PC-9 (cell line): ENCODE measurements at places on chromosomes 2 and 18. TPM values are rescaled to one million over a fixed set of nuclear protein-coding genes. Genes with fewer than 3 reads are reported as not detected.

Gene EPB41L3
- not detected in 2 replicates for total RNA-seq

- peak; percentile 59 for DNase-seq
Measured at GRCh38 chr2:236180831-236181453, 12.8 kb upstream of the GBX2 start.

GRCh38 chr2:24724111-24724775 is 68.9 kb downstream of the PTRHD1 start:
- no peak for DNase-seq

Gene ASXL3
- total RNA-seq: not detected in 2 replicates

Gene HOXD3
- total RNA-seq: not detected in 2 replicates

- no peak for DNase-seq
Measured at GRCh38 chr2:230893338-230893737, 28.6 kb downstream of the ITM2C start.

DNA sequence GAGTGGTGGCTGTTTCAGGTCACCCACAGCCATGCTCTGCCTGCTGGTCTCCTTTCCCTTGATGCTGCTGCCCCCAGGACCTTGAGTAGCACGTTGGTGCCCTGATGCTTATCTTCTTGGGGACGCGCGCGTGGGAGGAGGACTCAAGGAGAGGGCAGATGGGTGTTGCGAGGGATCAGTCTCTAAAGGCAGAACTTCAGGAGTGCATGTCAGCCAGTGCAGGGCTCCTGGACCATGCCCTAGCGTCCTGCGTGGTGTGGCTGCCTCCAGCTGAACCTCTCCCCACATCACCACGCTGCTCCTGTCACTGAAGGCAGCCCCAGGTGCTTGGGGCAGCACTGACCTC is 62.5 kb upstream of the GLI2 start:
- DNase-seq: no peak

Gene OSBPL6
- total RNA-seq: 2.6 and 3.5 TPM in 2 replicates

Gene LYG1
- 0.78 and 1.5 TPM in 2 replicates for total RNA-seq

Gene DAPL1
- not detected in 2 replicates for total RNA-seq

GRCh38 chr2:216139884-216140283 is 30.7 kb downstream of the XRCC5 start:
- DNase-seq: no peak

DNA sequence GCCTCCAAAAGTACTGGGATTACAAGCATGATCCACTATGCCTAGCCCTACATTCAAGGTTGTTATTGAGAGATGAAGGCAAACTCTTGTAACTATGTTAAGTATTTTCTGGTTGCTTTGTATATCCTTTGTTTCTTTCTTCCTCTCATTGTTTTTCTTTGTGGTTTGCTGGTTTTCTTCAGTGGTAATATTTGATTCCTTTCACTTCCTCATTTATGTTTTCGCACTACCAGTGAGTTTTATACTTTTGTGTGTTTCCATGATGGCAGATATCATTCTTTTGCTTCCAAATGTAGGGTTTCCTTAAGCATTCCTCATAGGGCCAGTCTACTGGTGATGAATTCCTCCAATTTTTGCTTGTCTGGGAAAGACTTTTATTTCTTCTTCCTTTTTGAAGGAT is 90.2 kb downstream of the NCK2 start:
- no peak for DNase-seq

GRCh38 chr2:234047361-234047760 is 3.1 kb upstream of the SPP2 start:
- no peak for DNase-seq

Gene CCDC74A
- 3.4 and 4.0 TPM in 2 replicates for total RNA-seq

DNA sequence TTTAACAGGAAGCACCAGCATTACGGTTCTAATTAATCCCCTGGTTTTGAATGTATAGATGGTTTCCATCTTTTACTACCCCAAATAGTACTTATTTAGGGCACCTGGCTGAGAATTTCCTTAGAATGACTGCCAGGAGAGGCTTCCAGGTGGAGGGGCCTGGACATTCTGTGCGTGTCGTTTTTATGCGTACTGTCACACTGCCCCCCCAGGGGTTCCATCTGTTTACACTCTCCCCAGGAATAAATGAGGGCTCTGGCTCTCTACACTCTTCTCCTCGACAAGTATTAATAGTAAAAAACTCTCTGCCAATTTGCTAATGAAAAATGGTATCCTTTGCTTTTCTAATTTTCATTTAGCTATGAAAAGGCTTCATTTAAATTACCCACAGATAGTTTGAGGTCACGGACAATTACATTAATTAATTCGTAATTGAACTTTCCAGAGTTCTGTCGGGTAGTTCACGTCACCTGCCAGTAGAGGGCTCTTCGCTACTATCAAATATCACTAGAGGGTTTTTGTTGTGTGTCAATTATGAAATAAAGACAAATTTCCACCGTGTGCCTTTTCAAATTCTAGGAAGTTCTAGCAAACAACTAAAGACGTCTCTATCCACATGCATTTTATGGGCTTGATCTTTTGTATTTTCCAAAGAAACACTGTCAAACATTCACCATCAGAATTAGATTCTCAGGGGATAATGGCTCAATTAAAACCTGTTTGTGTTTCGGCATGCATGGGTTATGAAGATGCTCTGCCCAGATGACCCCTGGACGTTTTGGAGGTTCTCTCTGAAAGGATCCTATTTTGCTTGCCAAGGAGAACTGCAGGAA is 88.8 kb upstream of the ASB18 start:
- DNase-seq: no peak

DNA sequence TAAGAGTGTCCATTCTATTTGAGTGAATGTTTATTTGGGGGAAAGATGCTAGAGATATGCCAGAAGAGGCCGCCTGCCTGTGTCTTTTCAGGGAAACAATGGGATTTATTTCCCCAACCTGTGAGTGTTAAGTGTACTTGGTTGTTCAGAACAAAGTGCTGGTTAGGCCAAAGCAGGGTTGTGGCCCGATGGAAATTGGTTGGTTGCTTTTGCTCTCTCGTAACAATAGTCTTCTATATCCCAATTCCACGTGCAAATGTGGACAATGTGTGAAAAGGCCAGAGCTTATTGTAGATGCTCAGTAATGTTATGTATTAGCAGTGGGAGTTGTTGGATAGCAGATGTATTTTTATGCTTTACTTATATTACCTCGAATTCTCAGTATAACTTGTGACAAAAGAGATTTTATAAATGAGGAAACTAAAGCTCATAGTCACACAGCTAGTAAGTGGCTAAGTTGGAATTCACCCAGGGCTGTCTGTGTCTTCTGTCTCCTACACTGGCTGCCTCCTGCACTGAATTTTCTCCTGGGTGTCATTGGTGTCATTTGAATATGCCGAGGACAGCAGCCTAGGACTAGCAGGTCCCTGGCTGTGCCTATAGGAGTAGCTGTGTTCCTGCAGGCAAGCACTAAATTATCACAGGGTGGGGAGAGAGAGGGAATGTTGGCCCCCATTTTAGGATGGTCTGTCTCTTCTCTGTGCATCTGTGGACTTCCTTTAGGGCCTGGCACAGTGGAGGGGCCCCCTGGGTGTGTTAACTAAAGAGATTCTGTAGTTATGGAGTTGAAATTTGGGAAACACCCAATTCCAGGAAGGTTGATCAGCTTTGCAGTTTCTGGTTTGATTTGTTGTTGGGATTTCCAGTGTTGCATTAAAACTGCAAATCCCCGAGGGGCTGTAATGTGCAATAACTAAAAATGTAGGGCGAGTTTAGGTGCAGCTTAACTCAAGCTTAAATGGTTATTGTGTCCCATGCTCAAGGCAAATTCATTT is 21.6 kb downstream of the GPD2 start:
- no peak for DNase-seq

Gene SCG2
- 0.48 and 0.81 TPM in 2 replicates for total RNA-seq

Gene LIMS4
- 1.4 and 2.1 TPM in 2 replicates for total RNA-seq

DNA sequence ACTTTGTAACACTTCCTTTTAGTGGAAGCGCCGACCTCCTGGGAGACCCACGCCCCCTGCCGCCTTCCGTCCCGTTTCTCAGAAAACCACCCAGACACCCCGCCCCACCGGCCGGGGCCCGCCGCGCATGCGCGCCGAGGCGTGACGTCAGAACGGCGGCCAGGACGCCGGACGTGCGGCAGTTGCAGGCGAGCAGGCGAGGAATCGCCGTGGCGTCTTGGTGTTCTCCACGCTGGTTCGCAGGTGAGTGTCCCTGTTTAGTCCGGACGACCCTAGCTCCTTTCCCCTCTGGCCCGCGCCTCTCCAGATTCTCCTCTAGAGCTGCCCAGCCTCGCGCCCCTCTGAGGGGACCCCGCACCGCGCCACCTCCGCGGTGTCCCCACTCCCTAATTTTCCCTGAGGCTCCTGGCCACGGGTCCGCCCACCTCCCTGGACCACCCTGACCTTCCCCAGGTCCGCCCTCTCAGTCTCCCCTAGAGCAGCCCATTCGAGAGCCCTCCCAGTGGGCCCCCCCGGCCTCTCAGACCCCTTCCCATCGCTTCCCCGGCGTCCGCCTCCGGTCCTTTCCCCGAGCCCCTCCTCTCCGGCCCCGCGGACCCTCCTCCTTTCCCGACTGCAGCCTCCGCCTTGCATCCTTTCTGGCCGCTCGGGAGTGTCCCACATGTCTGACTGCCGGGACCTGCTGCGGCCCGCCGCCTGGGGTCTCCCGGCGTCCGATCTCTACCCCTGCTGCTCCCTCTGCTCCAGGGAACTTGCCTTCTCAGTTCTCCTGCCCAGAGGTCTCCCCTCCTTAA is at the start of gene PLEKHB2:
Gene PLEKHB2 (plus strand): TSS at position 181 of the 794 bp plus-strand sequence. CDS start 15,606 bp downstream, outside the sequence.
- DNase-seq: peak; percentile 93

Gene MBP
- total RNA-seq: 37.9 and 44.4 TPM in 2 replicates

Gene REG3G
- total RNA-seq: not detected in 2 replicates

DNA sequence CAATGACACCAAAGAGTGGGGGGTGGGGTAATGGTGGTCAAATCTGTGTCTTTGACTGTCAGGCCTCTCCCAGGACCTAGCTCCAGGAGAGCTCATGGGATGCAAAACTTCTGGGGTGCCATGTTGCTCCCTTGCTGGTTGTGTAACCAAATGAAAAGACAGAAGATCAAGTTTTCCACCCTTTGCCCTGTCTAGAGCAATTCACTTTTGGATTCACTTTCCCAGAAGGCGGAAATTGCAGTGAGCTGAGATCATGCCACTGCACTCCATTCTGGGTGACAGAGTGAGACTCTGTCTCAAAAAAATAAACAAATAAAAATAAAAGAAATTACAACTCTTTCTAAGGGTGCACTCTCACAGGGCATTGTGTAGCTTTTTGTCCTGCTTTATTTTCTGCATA is 34.9 kb upstream of the PLA2R1 start:
- DNase-seq: no peak

GRCh38 chr2:85185431-85185940 is 52.3 kb downstream of the TCF7L1 start:
- DNase-seq: no peak

GRCh38 chr2:24943427-24944053 is 23.5 kb upstream of the ADCY3 start:
- no peak for DNase-seq

DNA sequence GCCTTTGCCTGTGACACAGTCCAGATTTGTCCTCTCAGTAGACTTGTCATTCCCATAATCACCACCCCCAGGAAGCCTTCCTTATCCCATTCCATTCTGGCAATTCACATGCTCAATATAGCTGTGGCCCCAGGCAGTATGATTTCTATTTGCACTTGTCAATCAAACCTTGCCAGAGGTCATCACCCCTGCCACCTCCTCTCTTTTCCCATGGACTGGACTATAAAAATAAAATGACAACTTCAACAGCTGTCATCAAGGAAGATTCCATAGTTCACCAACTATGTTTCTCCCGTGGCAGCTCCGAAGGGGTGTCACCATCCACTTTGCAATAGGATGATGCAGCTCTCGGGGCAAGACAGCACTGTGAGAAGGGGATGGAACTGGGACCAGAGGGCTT is 255.7 kb downstream of the CELF4 start:
- peak; percentile 87 for DNase-seq

DNA sequence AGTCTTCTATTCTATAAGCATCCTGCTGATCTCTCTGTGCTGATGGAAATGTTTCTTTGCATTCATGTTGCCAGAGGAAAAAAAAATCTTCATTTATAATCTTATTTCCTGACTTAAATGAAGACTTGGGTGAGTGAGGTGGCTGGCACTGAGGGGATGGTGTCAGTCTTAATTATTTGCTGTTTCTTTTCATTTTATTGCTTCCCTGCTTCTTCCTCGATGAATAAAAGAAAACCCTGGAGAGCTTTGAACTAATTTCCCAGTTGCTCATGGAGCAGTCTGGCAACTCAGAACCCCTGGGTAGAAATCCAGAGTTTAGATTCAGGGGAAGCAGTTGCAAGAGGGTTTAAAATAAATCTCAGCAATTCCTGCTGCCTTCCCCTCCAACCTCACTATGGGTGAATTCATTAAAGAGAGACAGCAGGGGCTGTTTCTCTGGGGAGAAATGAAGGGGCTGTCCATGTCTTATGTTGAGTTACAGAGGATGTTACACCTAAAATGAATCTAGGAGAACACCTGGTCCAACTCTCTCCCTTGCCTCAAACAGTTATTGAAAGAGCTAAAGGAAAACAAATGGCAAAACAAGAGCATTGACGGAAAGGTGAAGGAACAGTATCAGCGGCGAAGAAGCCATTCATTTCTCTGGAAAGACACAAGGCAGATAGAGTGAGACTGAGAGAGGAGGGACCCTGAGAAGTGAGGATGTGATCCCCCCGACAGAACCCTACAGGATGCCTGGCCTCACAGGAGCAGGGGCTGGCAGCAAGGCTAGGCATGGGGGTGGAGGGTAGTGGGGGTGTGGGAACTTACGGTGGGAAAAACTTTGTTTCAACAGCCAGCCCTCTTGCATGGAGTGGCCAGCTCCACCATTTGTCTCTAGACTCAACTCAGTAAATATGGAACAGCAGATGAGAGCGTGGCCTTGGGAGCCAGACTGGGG is 41.0 kb downstream of the SP110 start:
- DNase-seq: no peak

DNA sequence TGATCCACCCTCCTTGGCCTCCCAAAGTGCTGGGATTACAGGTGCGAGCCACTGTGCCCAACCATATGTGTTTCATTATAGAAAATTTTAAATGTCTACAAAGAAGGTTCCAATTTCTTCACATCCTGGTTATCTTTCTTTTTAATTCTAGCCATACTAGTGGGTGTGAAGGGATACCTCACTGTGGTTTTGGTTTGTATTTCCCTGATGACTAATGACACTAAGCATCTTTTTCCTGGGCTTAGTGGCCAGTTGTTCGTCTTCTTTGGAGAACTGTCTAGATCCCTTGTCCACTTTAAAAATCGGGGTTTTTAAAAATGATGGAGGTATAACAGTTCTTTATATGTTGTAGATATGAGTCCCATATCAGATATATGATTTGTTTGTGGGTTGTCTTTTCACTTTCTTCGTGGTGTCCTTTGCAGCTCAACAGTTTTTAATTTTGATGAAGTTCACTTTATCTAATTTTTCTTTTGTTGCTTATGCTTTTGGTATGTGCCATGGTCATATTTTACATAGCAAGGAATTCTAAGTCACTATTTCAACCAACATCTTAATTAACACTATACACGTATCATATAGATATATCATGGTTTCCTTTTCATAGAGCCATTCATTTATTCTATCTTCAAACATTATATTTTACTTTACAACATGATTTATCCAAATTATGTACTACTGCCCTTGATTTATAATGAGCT is 135.0 kb upstream of the RIOK3 start:
- peak; percentile 51 for DNase-seq
